ENCODE measurements at places on chromosomes 2 and 18.

DNA sequence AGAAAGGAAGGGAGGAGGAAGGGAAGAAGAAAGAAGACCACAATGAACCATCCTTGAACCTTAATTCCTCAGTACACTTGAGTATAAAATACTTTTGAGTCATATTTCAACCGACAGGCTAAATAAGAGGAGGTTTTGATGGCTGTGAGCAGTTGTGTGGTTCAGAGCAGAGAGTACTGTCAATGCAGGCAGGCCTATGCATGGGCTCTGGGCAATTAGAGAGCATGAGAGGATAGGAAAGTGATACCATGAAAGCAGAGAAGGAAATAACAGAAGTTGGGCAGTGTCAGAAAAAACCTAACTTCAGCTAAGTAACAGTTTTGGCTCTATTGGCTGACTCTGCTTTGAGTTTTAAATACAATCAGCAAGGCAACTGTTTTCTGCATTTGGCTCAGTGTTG is 123.6 kb upstream of the STK17B start:
- H3K27ac ChIP-seq, result no peak overlapping the region
- no peak for DNase-seq
- no peak overlapping the region for H3K4me3 ChIP-seq
- H3K4me1 ChIP-seq, result no peaks in the 10 kb centered on the region

DNA sequence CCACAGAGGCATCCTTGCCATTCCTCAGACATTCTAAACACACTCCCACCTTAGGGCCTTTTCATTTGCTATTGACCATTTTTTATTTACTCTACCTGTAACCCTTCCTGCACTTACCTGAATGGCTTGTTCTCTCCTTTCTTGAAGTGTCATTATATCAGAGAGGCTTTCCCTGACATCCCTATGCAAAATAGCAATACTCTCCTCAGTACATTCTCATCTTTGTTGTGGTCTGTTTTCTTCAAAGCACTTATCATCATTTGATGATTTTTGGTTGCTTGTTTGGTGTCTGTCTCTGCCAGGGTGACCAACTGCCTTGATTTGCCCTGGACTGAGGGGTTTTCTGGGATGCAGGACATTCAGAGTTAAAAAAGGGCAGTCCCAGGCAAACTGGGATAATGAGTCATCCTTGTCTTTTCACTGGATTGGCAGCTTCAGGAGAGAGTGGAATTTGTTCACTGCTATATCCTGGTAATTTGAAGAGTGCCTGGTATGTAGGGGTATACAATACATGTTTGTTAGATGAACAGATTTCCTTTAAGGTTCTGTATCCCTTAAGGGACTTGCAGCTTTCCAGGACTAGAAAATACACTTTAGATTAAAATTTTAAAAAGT is 102.4 kb downstream of the BABAM2 start:
- H3K27ac ChIP-seq, result no peak overlapping the region
- no peak overlapping the region for H3K4me3 ChIP-seq
- DNase-seq, result peak; percentile 15
- no peaks in the 10 kb centered on the region for H3K36me3 ChIP-seq
- no peaks in the 10 kb centered on the region for H3K27me3 ChIP-seq
- H3K4me1 ChIP-seq, result no peaks in the 10 kb centered on the region

DNA sequence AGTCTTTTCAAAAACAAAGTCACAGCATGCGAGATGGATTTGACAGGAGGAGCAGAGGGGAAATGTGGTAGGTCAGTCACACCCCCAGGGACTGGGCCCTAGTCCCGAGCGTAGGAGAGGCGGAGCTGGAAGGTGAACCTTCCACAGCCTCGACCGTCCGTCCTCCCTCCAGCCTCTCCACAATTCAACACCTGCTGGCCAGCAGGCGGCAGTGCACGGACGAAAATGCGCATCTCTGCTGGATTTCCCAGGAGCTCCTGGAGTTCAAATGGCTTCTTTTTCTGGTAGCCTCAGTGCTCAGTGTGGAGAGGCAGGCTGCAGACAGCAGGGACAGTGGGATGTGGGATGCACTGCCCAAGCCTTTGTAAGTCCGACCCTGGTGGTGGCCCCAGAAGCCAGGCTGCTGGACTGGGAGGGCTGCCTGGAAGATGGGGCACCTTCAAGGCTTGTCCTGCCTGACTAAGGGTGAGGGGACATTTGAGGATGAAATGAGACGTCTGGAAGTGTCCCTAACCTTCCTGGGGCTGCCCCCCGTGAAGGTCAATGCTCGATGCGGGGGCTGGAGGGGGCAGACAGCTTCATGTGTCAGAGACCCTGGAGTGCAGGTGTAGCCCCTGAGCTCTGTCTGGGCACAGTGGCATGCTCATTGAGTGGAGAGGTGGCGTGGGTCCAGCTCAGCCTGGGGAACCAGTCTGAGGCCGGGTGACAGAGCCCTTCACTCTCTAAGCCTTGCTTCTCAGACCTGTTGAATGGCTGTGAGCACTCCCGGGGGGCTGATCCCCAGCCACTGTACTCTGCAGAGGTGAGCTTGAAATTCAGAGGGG is 189.5 kb downstream of the TFCP2L1 start:
- no peak overlapping the region for H3K27ac ChIP-seq
- H3K36me3 ChIP-seq, result no peaks in the 10 kb centered on the region
- peaks cover 17% of the 10 kb centered on the region for H3K27me3 ChIP-seq
- H3K4me3 ChIP-seq, result no peak overlapping the region

DNA sequence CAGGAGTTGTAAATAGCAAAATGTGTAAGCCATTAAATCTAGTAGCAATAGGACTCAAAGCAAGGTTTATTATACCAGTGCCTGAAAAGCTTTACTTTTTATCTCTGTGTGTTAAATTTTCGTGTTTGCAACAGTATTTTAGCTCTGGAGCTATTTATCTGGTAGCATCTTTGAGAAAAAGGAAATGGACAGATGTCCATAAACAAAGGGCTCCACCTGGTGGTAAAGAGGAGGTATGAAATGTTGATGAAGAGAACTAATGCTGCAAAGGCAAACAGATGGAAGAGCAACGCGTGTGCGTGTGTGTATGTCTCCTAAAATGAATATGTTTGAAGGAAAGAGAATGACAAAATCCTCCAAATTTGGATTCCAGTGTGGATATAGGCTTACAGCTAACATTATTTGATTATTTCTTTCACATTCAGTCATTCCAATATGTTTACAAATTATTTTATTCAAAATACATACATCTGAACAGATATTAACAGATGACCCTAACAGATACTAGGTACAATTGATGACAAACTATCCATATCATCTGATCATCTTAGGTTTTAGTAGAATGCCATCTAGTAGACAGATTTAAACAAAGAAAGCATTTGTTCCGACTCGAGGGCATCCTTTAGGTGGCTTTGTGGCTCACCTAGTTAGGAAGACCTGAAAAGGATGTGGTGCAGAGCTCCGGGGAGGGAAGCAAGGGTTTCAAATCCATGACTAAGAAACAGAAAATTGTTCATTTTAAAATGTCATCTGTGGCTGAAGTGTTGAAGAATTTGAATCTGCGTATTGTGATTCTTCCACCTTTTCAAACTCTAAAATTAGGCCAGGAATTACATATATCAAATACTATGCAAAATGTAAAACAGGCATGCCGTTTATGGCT is 383.3 kb downstream of the MTX2 start:
- no peaks in the 10 kb centered on the region for H3K4me1 ChIP-seq
- H3K36me3 ChIP-seq, result no peaks in the 10 kb centered on the region
- peak; percentile 41 for DNase-seq
- H3K4me3 ChIP-seq, result no peak overlapping the region
- peaks cover 29% of the 10 kb centered on the region for H3K27me3 ChIP-seq

All from neuronal stem cell (in vitro differentiated cells).